CD4-positive, alpha-beta memory T cell (primary cell): ENCODE measurements at places on chromosomes 4 and X. TPM values are rescaled to one million over a fixed set of nuclear protein-coding genes. Genes with fewer than 3 reads are reported as not detected.
A peak's percentile ranks its signal among the peaks of the same experiment; 100 is the strongest.

DNA sequence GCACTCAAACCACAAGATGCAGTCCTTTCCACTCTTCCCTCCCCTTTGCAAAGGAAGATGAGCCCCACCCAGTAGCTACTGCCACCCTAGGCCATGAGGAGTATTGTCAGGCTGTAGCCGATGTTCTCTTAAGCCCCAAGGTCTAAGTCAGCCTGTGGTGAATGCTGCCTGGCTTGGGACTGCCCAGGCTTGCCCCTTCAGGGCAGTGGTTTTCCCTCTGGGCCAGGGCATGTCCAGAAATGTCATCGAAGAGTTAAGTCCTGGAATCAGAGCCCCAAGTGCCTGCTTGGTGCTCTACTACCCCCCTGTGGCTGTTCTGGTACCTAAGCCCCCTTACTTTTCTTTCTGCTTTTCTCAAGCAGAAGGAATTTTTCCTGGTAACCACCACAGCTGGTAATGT is 11.8 kb upstream of the PGK1 start:
- no peak for DNase-seq

GRCh38 chr4:152581536-152582160 is 45.8 kb upstream of the FBXW7 start:
- no peak for DNase-seq

- no peak for DNase-seq
These were observed 21.4 kb upstream of the RASL11B start for GRCh38 chr4:52840531-52841370.

DNA sequence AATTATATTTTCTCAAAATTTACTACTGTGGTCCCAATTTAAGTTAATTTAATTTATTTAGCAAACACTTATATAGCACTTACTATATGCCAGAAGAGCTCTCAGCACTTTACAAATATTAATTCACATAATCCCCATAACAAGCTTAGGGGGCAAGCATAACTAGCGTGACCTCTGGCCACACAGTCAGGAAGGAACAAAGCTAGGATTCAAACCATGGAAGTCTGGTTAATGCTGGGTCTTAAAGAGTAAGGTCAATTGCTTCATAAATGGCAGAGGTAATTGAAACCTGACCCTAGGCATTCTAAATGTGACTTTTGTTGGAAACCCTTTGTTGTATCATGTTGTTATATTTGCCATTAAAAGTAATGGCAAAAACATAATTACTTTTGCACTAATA is 279.5 kb upstream of the EMCN start:
- DNase-seq = no peak

DNA sequence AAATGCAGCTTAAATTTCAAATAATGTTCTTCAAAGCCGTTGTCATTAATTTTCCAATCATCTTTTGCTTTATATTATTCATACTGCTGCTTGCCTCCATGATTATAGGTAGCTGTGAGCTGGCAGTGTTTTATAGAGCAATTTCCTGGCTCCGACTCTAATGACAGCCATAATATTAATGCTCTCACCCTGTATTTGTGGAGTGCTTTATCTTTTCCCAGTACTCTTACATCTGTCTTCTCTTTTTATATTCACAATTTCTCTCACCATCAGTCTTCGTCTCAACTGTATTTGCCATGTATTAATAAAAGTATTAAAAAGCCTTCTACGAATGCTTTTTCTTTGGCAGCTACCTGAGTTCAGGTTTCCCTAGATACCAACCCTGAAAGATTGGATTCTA is 21.0 kb downstream of the ATXN3L start:
- DNase-seq = no peak

DNA sequence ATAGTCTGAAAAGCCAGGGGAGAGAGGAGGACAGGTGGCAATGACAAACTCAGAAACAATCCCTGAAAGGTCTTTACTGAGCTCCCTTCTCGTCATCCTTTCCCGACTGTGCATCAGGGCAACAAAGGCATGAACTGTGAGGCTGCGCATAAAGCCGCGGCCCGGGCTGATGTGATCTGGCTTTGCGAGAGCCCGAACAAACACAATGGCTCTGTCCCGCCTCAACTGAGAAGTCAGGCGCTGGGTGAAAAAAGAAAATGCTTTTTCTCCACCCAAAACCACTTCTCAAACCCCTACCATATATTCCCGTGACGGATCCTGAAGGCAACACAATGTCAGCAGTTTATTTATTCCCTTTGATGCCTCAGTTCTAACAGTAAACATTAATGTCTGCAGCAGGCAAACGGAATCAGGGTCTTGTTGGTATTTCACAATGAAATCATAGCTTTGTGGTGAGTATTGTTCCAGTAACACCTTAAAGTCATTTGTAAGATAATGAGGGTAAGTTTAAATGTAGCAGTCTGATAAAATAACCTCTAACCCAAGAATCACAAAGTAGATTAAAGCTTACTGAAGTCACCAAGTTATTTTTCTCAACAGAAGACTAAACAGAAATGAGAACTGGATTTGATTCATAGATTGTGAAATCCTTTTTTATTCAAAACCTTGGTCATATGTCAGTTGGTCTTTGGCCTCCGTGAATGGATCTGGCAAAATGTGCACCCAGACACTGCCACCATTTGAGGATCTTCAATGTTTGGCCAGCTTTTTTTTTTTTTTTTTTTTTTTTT is 67.4 kb downstream of the APBB2 start:
- DNase-seq = no peak

- DNase-seq = no peak
These were observed 70.8 kb upstream of the EPGN start for GRCh38 chr4:74237425-74237966.

- DNase-seq = no peak
These were observed 57.0 kb downstream of the RTL9 start for GRCh38 chrX:110415440-110416170.

GRCh38 chrX:139801397-139801813 is 93.4 kb upstream of the MCF2 start:
- no peak for DNase-seq

DNA sequence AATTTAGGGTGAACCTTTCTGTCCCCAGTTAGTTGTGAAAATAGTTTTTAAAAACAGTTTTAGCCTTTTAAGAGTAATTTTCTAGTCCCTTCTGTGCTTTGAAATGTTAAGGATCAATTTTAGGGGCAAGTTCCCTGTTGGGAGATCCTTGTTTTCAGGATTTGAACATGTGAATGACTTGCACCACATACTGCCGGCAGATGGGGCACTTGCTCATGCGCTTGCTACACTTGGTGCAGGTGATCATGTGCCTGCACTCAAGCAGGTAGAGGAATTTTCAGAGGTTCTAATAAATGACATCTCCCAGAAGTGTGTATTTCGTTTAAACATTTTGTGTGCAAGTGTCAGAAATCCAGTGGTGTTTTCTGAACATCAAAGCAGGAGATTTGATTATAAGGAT is 195.9 kb downstream of the CHM start:
- no peak for DNase-seq

DNA sequence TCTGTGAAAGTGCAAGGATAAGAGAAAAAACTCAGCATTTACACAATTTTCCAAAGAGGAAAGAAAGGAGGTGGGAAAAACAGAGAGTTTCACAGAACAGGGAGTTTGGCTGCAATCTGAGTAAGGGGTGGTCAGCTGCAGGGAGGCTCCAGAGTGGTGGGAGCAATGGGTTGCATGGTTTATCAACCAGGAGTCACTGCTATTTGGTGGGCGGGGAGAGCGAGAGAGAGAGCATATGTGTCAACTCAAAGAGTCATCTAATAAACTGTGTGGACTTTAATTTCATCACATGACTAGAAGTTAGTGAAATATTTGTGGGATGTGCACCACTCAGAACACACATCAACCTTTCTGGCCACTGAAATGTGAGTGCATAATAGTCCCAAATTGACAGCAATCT is 94.6 kb downstream of the FAM13A start:
- no peak for DNase-seq

DNA sequence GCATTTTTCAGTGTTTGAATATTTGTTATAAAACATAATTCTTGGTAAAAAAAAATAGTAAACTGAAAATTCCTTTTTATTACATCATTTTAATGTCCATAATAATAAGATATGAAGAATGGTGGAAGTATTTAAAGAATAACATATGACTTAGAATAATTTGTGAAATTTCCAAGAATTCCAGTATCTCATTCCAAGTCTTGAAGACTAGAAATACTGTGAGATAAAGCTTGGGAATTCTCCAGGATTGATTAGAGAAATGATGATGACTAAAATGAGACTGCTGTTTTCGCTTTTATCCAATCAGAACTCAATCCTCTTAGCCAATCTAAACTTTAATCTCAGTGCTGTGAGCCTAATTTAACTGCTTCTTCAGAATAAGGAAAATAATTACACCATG is 184.2 kb upstream of the HCCS start:
- no peak for DNase-seq

DNA sequence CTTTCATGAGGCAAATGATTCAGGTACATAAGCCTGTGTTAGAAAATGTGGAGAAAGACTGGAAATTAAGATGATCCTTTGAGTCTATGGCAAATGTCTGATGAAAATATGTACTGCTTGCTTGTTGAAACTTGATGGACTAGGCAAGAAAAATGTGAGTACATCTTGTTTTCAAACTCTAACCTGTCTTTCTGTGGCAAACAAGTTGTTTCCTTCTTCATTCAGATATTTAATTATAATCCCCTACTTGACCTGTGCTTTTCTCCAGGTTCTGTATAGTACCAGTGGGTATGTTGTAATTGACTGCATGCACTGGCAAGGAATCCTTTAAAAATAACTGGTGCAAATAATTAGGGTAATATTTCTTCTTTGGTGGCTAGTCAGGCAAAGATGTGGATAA is 136.7 kb downstream of the ARHGAP24 start:
- DNase-seq = no peak

- DNase-seq = no peak
These were observed 876 bp downstream of the MPP1 start for GRCh38 chrX:154804261-154804956.

- peak; percentile 31 for DNase-seq
These were observed 97.7 kb upstream of the PTPN13 start for GRCh38 chr4:86496094-86497080.

DNA sequence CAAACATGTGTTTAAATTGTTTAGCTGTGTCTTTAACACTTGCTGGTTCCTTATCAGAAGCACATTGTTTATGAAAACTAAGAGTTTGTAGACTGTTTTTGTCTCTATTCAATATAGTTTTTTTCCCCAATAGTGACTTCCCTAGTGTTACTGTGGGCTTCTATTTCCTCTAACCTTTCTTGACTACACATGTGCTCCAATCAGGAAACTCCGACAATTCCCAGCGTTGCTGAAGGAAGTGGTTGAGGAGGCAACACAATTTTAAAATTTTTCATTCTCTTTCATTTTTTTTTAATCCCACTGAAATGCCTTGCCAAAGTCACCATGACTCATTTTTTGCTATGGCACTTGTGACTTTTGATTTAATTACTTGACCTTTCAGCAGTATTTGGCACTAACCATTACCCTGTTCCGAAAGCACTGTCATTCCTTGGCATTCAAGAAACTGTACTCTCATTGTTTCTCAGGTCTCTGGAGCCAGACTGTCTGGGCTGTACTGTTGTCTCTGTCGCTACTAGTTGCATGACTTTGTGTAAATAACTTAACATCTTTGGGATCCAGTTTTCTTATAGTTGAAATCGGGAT is 67.6 kb upstream of the FREM3 start:
- no peak for DNase-seq

The BANK1 gene
- polyA plus RNA-seq = 0.11 TPM

The CCNQ gene
- 51.2 TPM for polyA plus RNA-seq

The THOC2 gene
- polyA plus RNA-seq = 43.7 TPM

The ADH4 gene
- polyA plus RNA-seq = not detected

The NIPAL1 gene
- polyA plus RNA-seq = 0.65 TPM

The PRR32 gene
- polyA plus RNA-seq = not detected

The ARL9 gene
- not detected for polyA plus RNA-seq
